ENCODE measurements at places on chromosomes 3 and 15.

GRCh38 chr3:170777564-170777926 is 92.5 kb downstream of the RPL22L1 start:
- no peak for DNase-seq

GRCh38 chr15:99122831-99123712 is 18.2 kb downstream of the SYNM start:
- no peak for DNase-seq

DNA sequence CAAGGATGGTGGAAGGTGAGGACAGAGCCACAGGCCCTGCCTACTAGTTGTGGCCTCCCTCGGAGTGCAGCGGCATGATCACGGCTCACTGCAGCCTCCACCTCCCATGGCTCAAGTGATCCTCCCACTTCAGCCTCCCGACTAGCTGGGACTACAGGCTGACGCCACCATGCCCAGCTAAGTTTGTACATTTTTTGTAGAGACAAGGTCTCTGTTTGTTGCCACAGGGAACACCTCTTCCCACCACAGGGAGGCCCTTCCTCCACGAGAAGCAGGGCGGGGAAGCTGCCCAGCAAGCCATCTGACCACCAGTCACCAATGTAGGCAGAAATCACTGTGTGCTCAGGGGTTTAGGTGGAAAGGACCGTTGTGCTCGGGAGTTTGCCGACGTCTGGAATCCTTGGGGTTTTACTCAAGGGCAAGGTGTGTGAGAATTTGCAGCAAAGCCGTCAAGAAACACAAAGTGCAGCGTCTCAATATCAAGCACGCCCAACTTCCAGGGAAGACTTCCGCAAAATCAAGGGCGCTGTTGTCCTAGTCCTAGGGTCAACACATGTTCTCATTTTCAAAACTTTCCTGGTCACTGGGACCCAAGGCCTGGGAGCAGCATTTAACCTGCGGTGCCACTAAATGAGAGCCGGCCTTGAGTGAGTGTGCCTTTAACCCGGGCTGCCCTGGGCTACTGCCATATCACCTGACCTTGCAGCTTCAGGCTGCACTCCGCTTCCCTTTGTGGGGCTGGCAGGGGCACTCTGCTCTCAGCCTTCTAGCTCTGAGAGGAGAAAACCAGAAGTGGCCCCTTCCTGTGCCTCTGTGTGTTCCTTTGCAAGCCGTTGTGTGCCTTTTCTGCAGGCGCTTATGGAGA is 65.7 kb downstream of the SLC12A8 start:
- no peak for DNase-seq

DNA sequence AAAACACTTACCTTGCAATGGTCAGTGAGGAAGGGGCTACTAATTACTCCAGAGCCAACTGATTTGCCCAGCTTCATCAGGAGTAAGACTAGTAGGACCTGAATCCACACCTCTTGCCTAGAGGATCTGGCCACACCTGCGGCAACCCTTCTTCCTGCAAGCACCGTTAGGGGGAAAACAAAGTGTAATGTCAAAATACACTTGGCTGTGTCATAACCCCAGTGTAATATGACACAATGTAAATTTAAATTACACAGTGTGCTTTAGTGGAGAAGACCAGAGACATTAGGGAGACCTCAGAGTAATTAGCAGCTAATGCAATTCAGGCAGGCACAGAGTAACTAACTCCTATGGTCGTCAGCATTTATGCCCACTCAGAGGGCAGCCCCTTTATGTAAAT is 308.5 kb upstream of the ARRDC4 start:
- no peak for DNase-seq

GRCh38 chr3:156236556-156237260 is 116.3 kb downstream of the KCNAB1 start:
- DNase-seq, result no peak

GRCh38 chr3:64832098-64832497 is 144.3 kb upstream of the ADAMTS9 start:
- DNase-seq, result no peak

DNA sequence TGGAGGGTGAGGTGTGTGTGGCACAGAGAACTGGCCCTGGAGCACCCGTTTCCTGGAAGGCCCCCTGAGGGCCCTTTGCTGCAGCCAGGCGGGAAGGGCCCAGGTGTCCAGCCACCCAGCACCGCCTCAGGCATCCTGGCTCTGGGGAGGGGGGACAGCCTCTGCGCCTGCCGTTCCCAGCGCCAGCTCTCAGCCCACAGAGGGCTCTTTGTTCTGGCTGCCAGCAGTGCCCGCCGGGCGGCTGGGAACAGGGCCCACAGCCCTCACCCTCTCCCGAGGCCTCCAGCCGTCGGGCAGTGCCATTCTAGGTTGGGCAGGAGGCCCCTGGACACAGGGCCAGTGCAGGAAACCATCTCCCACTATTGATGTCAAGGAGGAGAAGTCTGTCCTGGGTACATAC is 8.3 kb downstream of the SLC38A3 start:
- DNase-seq, result no peak

DNA sequence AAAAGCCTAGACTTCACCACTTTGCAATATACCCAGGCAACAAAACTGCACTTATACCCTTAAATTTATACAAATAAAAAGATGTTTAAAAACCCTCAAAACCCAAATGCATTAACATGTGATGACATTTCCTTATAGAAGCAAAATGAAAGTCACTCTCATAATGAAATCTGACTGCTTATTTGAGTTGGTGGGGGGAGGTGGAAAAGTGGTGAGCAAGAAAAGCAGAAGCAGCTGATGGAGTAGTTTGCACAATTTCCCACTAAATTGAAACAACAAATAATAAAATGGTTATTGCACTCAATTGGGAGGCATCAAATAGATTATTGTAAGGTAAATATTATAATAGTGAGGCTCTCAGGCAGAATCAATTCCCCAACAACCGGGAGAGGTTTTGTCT is 54.0 kb upstream of the GADL1 start:
- DNase-seq, result no peak

GRCh38 chr15:91593067-91593466 is 260.4 kb upstream of the SLCO3A1 start:
- DNase-seq, result no peak

DNA sequence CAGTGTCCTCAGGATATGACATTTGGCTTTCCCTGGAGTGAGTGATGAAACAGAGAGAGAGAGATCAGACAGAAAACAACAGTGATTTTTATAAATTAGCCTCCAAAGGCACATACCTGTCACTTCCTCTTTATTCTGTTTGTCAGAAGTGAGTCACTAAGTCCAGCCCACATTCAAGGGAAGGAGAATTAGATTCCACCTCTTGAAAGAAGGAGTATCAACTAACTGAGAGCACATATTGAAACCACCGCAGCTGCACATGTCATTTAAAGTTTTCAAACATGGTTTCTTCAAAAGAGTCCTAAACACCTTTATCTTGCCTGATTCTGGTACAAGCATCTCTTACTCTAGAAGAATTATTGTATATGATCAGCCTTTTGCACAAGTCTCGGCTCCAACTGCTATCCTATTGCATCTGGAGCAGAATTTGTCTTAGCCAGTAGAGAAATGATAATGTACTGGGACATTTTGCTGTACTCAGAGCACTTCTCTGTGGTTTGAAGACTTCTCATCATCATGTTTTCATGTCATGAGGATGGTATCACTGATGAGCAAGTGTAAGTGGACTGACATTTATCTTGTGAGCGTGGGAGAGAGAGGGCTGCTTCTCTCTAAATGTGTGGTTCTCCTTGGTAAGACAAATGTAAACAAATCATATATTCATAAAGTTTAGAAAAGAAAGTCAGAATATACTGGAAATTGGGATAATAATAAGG is 338.9 kb upstream of the CFAP20DC start:
- no peak for DNase-seq

GRCh38 chr3:76267851-76268380 is 482.6 kb upstream of the ZNF717 start:
- no peak for DNase-seq

Data from HuH-7.5 (cell line).